ENCODE measurements at places on chromosomes 11 and 22.

GRCh38 chr11:62830904-62831519, 839 bp downstream of the STX5 start:
- no peak for DNase-seq

GRCh38 chr11:19987331-19987801, 172.9 kb downstream of the DBX1 start:
- DNase-seq, result no peak

DNA sequence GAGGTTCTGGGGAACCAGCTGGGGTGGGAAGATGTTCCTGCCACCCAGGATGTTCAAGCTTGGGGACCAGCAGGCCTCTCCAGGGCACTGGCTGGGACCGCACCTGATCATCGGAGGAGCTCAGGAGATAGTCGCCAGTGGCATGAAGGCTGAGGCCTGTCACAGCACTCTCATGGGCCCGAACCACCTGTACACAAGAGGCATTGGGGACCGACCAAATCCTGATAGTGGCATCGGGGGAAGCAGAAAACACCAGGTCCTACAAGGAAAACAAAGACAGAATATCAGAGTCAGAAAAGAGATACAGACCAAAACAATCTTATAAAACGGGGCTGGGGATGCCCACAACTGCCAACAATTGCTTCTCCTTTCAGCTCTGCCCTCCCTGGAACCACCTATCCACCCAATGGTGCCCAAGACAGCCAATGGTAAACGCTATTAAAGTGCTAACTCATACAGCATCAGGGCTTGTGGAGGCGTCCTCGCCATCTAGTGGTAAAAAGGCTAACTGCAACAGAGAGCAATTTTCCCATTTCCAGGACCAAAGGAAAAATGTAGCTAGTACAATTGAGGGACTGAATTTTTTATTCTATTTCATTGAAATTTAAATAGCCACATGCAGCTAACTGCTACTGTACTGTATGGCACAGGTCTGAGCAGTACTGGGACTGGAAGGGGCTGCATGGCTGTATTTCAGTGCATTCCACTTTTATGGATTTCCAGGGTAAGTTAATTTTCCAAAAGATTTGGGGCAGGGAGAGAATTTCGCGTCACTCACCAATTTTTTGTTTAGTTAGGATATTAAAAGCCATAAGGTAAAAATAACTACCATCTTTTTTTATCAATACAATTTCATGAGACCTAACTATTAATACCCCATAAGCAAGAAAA, 7.1 kb downstream of the PRPF19 start:
- DNase-seq, result no peak

- DNase-seq, result no peak
Measured at GRCh38 chr22:22465782-22466181, 42.8 kb downstream of the ZNF280B start.

DNA sequence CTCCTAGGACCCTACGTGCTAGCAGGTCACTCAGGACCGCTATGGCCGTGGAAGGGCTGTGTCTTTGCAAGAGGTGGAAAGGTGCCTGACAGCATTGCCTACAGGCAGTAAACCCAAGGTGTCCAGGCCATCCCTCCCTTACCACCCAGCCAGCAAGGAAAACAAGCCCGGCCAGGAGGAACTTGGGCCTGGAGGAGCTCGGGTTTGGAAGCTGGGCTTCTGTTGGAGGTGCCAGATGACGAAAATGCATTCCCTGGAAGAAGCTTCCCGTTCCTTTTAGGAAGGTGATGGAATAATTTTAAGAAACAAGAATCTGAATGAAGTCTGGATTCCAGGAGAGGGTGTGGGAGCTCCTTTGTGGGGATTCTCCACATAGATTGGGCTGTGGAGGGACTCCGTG, 23.6 kb downstream of the FBLN1 start:
- DNase-seq, result no peak

DNA sequence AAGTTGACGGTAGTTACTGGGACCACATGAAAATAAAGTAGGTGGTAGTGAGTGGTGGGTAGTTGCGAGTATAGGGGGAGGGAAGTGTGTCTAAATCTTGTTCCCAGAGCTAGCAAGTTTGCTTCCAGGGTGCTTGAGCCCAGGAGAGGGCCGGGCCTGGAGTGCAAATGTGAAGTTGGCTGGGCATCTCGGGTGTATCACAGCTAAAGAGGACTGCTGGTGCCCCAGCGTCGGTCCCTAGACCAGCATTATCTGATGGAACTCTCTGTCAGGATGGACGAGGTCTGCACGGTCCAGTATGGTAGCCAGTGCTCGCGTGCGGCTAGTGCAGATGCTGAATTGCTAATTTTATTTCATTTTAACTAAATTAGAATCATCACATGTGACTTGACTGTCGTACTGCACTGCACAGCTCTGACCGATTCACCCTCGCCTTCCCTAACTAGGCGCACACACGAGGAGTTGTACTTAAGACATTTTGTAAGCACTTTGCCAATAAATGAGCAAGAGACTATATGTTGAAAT, 75.4 kb downstream of the ARHGAP8 start:
- no peak for DNase-seq

DNA sequence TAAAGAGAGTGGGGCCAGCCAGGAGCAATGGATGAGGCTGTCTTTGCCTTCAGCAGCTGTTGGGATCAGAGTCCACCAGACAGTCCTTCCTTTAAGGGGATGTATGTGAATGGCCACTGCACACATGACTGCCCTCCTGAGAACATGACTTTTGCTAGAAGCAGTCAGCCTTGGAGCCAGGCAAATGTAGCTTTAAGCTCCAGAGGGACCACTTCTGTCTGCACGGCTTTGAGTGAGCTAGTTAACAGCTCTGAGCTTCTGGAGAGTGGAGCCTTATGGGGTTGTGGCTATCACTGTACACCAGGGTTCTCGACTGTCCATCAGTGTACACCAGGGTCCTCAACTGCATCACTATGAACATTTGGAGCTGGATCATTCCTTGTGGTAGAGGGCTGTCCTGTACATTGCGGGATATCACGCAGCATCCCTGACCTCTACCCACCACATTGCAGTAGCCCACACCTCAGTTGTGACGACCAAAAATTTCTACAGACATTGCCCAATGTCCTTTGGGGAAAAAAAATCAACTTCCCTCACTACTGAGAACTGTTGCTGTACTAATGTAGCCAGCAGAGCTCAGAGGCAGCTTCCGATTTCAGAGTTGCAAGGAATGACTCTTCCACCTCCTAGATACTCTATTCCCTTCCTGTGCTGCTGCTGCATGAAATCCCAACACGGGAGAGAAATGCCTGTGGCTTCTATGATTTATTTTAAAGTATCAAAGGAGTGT, 169.4 kb downstream of the MYO18B start:
- no peak for DNase-seq

- DNase-seq, result no peak
Measured at GRCh38 chr22:49203859-49204598, 623.6 kb downstream of the BRD1 start.

DNA sequence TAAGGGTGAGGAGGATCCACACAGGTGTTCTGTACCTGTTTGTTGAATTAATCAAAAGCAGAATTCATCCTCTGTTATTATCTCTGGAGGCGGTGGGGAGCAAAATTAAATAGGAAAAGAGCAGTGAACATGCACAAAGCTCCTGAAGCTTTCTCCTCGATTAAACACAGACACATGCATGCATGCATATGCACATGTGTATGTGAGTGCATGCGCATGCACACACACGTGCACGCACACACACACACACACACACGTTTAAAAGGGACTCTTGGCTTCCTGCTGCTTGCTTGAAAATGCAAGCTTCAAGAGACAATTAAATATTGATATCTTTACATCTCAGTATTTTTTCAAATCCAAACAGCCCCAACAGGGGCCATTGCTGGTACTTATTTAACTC, 462.1 kb downstream of the BUD13 start:
- DNase-seq, result no peak

DNA sequence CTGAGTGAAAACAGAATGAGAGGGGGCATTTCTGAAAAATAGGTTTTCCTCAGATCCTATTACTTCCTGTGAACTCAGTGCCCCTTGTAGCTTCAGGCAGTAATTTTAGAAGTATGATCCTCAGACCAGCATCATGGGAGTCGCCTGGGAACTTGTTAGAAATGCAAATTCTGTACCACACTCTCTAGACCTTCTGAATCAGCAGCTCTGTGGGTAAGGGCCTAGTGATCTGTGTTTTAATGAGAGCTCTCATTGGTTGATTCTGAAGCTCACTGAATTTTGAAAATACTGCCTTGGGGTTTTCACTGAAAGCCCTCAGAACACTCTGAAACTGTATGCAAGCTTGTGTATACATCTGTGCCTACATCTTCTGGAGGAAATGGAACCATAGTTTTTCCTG, 647.2 kb upstream of the ANO5 start:
- no peak for DNase-seq

DNA sequence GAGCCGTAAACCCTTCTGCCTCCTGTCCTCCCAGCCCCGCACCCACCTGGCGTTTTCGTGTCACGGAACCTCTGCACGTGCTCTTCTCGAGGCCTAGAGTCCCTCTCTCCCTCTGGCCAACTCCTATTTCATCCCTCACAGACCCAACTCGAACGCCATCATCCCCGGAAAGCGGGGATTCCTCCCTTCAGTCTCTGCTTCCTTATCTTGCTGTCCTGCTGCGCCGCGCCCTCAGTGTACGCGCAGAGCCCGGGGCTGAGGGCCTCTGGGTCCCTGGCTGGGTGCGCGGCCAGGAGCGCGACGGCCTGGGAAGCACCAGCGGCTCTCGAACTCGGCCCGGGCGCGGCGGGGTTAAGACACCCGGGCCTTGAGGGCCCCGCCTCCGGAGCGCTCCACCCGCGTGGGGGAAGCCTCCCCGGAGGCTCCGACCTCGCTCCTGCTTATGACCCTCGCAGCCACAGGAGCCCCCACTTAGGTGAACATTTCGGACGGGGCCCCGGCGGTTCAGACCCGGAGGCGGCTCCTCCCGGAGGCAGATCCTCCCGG, 398 bp upstream of the ATG16L2 start:
- DNase-seq, result no peak

DNA sequence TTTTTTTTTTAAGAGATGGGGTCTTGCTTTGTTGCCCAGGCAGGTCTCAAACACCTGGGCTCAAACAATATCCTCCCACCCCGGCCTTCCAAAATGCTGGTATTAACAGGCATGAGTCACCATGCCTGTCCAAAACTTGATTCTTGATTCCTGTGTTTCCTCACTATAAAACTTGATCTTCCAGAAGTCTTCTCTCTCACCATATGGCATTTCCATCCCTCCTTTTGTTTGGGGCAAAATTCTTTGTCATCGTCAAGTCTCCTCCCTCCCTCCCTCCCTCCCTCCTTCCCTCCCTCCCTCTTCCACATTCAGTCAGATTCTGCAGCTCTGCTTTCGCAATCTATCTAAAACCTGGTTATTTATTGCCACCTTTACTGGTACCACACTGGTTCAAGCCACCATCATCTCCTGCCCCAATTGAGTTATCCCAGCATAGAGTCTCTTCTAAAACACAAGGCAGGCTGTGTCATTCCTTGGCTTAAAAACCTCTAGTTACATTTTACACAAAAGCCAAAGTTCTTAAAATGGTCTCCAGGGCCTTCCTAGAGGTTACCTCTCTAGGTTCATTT, 65.0 kb upstream of the HORMAD2 start:
- no peak for DNase-seq

DNA sequence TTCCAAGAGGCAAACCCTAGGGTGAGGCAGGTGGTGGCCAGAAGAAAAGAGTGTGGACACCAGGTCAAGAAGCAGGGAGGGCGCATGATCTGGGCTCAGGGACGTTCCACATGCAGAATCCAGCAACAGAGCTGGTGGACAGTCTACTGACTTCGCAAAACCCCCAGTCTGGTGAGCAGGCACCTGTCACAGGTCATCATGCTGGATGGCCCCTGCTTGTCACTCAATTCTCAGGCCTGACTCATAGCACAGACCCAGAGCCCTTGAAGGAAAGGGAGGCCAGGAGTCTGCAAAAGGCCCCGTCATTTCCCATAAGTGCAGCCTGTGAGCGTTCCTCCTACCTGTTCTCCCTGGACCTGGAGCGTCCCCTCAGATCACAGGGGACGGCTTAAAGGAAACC, 18.2 kb downstream of the APOL4 start:
- DNase-seq, result no peak

GRCh38 chr11:94519478-94520084, 7.3 kb downstream of the C11orf97 start:
- DNase-seq, result no peak

DNA sequence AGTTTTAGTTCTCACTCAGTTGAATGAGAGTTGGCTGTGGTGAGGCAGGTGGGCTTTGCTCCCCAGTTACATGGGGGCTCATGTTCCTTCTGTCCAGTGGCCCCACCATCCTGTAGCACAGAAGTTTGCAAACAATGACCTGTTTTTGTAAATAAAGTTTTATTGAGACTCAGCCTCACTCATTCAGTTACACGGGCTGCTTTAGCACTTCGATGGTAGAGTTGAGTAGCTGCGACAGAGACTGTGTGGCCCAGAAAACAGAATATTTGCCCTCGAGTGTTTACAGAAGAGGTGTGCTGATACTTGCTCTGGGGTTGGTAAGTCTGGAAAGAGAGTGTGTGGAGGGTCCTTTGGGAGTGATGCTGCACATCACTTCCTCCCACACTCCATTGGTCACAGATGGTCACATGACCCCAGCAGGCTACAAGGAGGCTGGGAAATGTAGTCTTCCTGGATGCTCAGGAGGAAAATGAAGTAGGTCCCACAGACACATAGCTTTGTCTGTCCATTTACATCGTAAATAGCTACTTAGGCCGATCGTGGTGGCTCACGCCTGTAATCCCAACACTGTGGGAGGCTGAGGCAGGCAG, 34.6 kb downstream of the IFT27 start:
- DNase-seq, result no peak

DNA sequence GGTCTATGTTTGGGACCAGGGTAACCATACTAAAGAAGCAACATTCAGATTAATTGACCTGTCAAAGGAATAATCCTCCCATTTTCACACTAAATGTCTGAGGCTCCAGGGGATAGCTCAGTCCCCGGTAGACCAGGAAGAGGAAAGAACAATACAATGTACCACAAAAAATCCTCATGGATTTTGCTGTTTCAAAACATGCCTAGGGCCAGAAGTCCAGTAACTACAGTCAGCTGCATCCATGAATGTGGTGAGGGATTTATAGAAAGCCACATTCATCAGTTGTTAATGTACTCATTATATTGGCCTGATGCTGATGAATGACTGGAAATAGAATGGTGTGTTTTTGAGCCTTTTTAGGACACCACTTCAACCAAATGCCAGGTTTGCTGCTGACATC, 6.9 kb upstream of the ETS1 start:
- no peak for DNase-seq

- no peak for DNase-seq
Measured at GRCh38 chr22:20002636-20003035, 14.0 kb downstream of the ARVCF start.
